ENCODE measurements at places on chromosomes 4 and X.

DNA sequence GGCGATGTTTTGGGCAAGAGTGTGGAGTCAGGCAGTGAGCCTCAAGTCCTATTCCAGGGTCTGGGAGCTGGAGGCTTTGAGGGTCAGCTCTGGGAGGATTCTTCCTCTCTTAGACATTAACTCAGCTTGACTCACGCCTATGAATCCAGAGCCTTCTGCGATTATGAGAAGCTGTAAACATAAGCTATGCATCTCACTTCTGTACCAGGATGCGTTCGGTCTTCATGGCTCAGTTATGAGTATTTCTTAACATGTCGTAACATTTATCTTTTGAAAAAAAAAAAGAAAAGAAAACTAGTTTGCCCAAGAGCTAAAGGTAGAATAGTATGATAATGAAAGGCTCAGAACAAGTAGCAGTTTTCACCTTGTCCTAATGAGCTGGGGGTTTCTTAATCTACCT lies 4.6 kb downstream of the SHROOM2 start:
- no peak for DNase-seq

DNA sequence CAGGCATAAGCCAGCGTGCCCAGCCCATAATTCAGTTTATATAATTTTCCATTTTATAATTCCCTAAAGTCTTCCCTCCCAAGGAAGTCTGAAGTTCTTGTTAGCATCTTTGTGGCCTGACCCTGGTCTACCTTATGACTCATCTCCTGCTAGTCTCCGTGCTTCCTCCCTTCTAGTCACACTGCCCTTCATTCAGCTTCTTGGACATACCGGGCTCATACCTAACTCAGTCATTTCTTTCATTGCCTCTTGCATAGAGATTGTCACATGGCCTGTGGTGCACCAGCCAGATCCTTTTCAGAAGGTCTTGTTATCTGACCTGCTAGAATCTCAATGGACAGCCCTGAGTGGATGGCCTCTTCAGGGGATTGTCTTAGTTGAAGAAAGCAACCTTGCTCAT lies 22.8 kb upstream of the MAML3 start:
- DNase-seq = no peak

DNA sequence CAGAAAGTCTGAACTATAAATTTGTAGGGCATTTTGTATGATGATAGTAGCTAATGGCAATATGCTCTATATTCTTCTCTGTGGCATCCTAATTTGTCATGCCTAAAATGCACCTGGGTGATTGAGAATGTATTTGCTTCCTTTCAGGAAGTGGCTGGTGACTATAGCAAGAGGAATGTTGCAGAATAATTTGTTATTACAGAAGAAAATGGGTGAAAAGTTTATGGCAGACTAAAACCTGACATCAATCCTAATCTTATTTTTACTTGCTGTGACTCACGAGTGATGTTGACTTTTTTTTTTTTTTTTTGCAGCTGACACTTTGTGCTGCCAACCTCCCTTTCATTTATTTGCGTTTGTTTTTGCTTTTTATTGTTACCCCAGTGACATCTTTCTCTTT lies 141.1 kb downstream of the MSL3 start:
- no peak for DNase-seq

- DNase-seq = no peak
These were observed 26.1 kb downstream of the PPP2R3B start for GRCh38 chrX:360496-361150.

GRCh38 chrX:20378233-20378920 lies 111.7 kb upstream of the RPS6KA3 start:
- peak; percentile 60 for DNase-seq

DNA sequence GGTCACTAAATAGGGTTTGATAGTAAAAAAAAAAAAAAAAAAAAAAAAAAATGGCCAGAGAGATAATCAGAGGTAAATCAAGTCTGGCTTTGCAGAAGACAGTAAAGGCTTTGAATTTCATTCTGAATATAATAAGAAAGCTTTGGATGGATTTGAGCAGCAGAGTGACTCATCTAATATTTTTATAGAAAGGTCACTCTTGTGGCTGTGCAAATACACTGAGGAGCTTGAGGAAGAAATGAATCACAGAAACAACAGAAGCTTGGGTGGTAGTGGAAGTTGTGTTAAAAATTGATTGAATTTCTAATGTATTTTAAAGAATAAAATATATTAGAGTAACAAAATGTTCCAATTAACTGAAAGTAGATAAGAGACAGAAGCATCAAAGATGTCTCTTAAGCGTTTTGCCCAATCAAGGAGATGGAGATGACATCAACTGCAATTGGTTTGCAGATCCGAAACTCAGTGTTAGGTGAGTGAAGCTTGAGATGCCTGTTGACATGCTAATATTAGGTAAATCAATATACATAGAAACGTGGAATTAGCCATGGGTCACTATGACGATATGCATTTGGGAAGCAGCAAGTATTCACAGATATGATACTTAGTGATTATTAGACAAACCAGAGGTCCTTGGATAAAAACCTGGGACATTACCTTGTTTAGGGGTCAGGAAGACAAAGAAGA lies 280.5 kb downstream of the GPM6A start:
- DNase-seq = no peak

GRCh38 chrX:76172325-76172893 lies 453 bp upstream of the PBDC1 start:
- no peak for DNase-seq

- DNase-seq = no peak
These were observed 12.3 kb upstream of the SYTL5 start for GRCh38 chrX:37993837-37994619.

DNA sequence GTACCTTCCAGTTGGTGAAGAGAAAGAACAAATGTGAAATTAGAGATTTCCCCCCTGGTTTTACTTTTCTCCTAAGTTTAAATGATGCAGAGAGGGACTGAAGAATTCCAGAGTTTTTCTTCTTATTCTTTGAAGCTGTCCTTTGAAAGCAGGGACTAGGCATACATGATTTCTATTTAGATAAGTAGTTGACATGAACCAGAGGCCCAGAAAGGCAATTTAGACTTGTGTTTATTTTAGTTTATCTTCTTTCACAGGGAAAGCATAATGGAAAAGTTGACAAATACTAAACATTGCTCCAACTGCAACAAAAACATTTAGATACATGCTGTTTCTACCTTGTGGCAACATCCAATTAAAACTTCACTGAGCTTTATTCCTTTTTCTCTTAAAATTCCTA lies 32.0 kb downstream of the PTPN13 start:
- no peak for DNase-seq

- no peak for DNase-seq
These were observed 7.8 kb upstream of the ATXN3L start for GRCh38 chrX:13327666-13328065.

DNA sequence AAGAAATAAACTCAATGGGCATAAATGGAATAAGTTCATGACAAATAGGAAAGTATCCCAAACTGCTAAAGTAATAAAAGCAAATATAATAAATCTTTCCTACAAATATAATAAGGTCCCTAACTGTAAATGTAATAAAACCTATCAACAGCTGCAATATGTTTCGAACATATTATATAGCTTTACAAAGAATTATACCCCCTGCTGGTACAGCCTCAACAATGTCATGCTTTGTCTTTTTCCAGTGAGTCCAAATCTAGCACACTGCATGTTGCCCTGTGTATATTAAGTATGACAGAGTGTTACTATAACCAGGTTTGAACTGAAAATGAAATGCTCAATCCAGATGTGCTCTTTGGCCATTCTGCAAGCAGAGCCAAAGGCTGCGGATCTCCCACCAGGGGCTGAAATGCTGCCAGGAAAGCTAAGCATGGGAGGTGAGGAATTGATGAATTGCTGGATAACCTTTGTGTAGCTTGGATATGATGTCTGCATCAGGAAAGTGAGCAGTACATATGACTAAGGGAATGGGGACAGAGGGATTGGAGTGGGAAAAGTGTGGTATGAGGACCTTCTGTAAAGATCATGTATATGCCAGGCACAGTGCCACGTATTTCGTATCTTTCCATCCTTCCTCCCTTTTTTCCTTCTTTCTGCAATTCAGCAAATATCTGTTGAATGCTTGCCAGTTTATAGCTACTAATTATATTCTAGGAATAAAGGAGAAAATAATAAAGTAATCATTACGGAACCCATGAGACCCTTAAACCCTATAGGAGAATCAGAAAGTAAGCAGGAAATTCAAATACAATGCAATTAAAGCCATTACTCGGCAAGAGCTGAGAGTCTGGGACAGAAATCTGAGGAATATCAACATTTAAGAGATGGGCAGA lies 954.6 kb upstream of the LCORL start:
- no peak for DNase-seq

DNA sequence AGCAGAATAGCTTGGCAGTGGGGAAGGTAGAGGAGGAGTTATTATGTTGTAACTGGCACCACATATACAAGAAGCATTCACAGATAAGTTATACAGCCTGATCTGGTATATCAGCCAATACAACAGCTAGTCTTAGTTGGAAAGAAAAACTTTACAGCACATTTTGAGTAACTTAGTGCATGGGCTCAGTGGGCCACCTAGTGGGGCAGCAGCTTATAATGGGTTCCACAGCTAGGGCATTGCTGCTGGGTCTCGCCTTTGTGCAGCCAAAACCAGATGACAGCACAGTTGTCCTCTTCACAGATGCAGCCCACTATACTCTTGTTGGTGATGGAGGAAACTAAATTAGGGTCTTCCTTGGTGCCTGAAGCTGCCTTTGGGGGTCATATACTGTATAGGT lies 448.1 kb upstream of the RASGEF1B start:
- no peak for DNase-seq

DNA sequence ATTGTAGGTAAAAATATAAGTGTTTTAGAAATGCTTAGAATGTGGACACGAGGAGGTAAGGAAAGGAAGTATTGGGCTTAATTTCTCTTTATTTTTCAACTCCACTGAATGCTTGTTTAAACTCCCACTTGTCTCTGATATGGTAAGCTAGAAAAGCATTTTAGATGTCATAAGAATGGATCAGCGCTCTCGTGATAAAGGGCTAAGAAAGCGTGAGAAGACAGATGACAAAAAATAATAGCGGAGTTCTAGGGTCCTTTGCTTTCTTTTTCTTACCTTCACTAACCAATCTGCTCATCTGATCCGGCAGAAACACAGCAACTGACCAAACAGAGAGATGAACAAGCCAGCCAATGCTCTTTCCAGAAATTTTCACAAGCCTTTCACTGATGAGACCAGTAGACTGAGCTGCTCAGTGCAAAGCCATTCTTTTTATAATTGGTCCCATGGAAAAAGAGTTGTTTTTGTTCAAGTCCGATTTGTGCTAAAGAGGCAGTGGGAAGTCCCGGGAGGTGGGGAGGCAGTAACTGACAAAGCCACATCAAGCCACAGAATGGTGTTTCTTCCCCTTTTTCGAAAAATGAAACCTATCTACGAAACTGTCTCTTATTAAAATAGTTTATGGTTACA lies at the start of gene TASL:
TASL (minus strand) TSS at position 405 of the 630 bp plus-strand sequence. CDS start 17,411 bp downstream, outside the sequence.
- DNase-seq = peak; percentile 50

- peak; percentile 41 for DNase-seq
These were observed 272.5 kb downstream of the SHOX start for GRCh38 chrX:903116-903515.

DNA sequence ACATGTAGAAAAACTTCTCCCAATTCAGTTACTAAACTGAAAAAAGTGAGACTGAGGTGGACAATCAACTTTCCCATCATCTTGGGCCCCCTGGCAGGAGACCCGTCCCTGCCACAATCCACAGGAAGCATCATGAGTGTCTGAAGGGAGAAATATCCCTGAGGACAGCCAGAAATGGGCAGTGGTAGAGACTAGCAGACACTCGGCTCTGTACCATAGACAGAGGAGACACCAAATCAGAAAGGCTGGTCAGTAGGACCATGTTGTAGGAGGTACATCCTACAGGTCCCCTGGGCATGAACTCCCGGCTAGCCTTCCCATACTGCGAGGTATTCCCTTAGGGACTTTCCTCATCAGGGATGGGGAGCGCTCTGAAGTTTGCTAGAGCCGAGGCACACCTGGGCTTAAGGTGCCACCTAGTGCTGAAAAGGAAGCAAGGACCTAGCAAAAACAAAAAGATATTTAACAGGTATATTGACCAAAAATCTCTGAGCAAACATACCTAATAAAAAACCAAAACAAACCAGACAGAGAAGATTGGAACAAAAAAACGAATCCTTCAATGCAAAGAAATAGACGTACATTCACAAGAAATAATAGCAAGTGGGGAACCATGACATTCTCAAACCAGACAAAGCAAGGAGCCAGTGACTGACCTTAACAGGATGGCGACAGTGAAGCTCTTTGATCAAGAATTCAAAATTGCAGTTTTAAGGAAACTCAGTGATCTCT lies 55.6 kb downstream of the HAUS3 start:
- no peak for DNase-seq

GRCh38 chrX:40539214-40540142 lies 41.3 kb upstream of the ATP6AP2 start:
- DNase-seq = peak; percentile 73

DNA sequence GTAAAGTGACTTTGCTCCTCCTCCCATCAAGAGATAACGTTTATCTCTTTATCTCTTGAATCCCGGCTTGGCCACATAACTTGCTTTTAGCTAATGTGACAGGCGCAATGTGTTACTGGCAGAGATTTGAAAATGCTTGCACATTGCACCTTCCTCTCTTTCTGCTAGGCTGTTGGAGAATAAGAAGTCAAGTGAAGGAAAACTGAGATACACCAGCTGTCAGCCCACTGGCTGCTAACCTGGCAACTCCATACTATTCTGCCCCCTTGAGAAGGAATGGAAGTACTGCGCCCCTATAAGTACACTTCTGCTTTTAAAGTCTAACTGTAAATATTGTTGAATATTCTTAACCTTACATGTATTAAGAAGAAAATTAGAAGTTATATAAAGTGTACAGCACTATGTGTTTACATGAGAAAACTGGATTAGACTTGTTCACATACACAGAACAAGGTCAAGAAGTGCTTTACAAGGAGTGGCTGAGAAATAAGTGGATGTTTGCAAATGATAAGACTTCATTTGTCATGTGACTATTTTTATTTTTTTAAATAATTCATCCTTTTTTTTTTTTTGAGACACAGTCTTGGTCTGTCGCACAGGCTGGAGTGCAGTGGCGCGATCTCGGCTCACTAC lies 424.5 kb upstream of the CTSO start:
- no peak for DNase-seq

- DNase-seq = no peak
These were observed 150.3 kb upstream of the TECRL start for GRCh38 chr4:64559571-64559970.

GRCh38 chrX:73214426-73215094 lies at the start of gene NAP1L2:
TSS of gene NAP1L2 (minus strand) at chrX:73214851. CDS start at chrX:73214492, 359 bp downstream.
- DNase-seq = peak; percentile 48

- no peak for DNase-seq
These were observed 109.2 kb upstream of the LIMCH1 start for GRCh38 chr4:41428601-41429279.

GRCh38 chr4:82585690-82586435 lies 24.1 kb upstream of the TMEM150C start:
- no peak for DNase-seq

DNA sequence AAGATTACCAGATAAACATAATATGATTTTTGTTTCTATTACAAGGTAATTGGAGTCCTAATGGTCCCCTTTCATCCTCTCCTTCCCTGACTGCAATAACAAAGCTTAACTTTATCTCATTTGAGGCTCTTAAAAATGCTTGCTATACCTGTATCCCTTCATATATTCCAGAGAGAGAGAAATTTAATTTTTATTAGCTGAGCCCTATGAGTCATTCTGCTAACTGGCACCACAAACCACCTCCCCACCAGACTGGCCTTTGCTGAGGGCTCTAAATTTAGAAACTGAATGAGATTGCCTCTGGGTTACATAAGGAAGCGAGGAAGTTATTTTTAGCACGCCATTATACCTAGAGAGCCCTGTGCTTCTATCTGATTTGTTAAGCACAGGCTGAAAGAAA lies 27.4 kb downstream of the CBLL2 start:
- no peak for DNase-seq

- DNase-seq = no peak
These were observed 821 bp upstream of the TMEM128 start for GRCh38 chr4:4248885-4249203.

Data from stimulated activated effector memory CD8-positive, alpha-beta T cell treated with anti-CD3 and anti-CD28 coated beads, Interleukin-12 subunit alpha, Interleukin-12 subunit beta, amount 100 ng/mL, for 72 hours (primary cell).